ENCODE measurements at places on chromosomes 1 and 21.

GRCh38 chr1:186605762-186606350, 74.4 kb downstream of the PTGS2 start:
- no peak for DNase-seq

- no peak for DNase-seq
These were observed 1015.4 kb downstream of the AMY1C start for GRCh38 chr1:104765085-104765484.

DNA sequence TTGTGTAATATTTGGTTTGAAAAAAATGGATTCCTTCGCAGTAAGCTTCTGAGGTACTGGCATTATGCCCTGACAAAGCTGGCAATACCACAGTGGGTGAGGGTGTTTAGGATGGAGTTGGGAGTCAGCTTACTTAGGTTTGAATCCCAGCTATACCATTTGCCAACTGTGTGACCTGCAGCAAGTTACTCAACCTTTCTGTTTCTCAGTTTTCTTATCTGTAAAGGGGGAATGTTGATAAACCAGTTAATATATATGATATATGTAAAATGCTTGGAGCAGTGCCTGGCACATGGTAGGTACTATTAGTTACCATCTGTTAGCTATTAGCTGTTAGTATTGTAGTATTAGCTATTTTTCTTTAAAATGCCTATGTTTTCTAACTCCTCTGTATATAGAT, 4.9 kb upstream of the HDGF start:
- DNase-seq = no peak

GRCh38 chr1:240737298-240737697, 125.3 kb upstream of the GREM2 start:
- no peak for DNase-seq

- no peak for DNase-seq
These were observed 49.4 kb downstream of the H3-3A start for GRCh38 chr1:226111883-226112261.

DNA sequence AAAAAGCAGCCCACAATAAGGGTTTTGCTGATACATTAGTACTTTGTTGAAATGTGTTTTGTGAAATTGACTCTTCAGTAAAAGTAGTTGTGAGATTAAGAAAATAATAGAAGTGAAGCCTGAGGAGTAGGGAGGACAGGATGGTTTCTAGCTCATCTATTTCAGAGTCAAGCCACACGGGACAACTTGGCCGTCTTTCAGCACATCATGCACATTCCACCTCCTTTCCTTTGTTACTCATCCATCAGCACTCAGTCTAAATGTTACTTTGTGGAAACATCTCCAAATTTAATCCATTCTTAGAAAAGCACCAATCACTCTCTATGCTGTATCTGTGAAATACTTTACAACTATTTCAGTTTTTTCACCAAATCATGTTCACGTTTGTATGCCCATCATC, 223.3 kb downstream of the FGGY start:
- DNase-seq = no peak

GRCh38 chr1:93967306-93967705, 58.1 kb upstream of the GCLM start:
- DNase-seq = no peak

- no peak for DNase-seq
These were observed at the start of gene C2CD4D for GRCh38 chr1:151839457-151840403. Gene C2CD4D (minus strand): TSS chr1:151839820. CDS start chr1:151838989, 831 bp downstream.

GRCh38 chr21:42841156-42841915, 38.0 kb downstream of the WDR4 start:
- peak; percentile 68 for DNase-seq

DNA sequence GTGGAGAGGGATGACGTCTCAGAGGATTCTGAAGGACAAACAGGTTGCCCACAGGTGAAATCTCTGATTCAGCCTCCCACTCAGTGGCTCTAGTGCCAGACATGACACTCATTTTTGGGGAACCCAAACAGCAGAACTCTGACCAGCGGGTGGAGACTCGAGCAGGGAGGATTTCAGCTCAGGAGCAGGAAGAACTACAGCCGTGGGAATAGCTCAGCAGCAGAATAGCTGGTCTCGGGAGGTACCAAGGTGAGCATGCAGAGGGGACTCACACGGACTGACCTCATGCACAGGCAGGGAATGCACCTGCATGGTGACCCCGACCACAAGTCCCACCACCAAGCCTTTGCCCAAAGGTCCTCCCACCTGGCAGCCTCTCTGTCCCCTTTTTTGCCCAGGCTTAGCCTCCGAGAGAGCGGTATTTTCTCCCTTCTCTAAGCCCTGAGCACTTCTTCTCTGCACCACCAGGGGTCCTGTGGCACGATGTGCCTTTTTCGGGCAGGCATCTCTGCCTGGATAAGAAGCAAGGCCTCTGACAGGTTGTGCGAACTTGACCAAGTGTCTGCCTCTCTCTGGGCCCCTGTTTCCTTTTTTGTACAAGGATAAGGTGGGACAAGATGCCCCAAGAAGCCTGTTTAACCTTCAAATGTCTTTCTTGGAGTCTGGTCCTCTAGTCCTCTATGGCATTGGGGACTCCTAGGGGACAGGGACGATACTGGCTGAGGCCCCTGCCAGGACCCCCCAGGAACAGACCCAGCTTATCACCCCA, 8.8 kb upstream of the FGR start:
- no peak for DNase-seq

DNA sequence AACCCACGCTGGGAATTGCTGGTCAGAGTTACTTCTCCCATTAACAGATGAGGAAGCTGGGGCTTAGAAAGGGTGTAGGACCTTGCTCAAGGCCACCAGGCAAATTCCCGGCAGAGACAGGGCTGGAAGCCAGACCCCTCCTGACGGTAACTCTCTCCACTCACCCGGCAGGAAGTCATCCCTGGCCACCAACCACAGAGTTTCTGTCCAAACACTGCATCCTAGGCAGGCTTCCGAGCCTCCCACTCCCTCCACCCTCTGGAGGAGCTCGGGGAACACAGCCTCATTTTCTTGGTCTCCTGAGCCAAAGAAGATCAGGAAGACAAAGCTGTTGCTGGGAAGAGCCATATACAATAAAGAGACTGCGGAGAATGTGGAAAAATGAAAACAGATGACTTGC, 25.0 kb upstream of the ZNF436 start:
- DNase-seq = peak; percentile 91

GRCh38 chr1:168708698-168709404, 20.2 kb downstream of the DPT start:
- no peak for DNase-seq

DNA sequence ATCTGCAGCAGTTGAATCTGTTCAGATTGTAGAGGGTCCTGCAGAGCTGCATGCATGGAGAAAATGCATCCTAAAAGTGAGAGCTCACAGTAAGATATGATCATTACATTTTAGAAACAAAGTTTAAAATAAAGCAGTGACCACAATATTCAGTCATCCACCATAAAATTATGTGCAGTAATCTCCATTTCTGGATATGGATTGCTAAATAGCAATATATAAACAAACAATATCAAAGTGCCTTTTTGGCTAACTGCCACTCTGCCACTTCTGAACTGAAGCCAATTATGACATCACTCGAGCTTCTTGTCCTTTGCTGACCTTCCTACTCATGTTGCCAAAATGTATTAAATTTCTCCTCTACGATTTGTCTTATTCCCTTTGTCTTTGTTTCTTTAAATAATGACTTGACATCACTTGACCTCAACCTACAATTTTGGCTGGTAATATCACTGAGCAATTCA, 262.0 kb upstream of the CXADR start:
- DNase-seq = no peak

DNA sequence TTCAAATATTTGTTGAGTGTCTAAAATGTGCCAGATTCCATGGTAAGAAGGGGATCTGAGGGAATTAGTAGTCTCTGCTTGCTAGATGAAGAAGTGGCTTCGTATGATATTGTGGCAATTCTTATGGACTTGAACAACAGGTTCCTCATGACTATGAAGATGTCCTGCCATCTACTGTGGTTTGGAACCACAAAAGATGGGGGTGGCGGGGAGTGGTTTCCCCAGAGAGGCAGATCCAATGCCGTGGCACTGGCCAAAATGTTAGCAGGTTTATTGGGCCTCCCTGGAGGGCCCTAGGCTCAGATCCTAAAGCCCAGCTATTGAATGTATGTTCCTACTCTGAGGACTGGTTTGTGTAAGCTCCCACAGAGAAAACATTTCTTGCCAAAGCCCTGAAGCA, 120.8 kb downstream of the RGS2 start:
- DNase-seq = no peak

DNA sequence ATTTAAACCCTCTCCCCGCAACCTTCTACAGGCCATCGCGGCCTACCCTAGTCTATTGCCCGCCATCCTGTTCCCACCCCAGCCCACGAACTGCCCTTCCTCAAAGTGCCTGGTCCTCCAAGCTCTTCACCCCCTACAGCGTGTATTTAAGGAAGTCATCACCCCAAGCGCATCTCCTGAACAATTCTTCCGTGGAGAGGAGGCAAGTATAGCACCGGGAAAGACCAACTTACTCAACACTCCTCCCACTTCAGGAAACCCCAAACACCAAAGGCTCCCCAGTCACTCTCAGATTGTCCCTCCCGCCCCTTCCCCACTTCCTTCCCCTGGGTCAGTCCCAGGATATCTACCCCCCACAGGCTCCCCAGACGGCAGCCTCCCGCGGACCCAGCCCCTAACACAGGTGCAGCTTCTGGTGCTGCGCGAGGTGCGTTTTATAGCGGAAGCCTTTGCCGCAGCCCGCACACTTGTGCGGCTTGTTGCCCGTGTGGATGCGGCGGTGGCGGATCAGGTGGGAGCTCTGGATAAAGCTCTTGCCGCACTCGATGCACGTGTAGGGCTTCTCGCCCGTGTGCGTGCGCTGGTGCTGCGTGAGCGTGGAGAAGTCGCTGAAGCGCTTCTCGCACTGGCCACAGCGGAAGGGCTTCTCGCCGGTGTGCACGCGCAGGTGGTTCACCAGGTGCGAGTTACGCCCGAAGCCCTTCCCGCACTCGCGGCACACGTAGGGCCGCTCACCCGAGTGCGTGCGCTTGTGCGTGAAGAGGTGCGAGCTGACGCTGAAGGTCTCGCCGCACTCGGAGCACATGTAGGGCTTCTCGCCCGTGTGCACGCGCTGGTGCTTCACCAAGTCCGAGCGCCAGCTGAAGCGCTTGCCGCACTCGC, 25.5 kb downstream of the ZNF697 start:
- DNase-seq = no peak

- DNase-seq = no peak
These were observed 6.2 kb downstream of the ADAMTSL4 start for GRCh38 chr1:150555198-150555970.

DNA sequence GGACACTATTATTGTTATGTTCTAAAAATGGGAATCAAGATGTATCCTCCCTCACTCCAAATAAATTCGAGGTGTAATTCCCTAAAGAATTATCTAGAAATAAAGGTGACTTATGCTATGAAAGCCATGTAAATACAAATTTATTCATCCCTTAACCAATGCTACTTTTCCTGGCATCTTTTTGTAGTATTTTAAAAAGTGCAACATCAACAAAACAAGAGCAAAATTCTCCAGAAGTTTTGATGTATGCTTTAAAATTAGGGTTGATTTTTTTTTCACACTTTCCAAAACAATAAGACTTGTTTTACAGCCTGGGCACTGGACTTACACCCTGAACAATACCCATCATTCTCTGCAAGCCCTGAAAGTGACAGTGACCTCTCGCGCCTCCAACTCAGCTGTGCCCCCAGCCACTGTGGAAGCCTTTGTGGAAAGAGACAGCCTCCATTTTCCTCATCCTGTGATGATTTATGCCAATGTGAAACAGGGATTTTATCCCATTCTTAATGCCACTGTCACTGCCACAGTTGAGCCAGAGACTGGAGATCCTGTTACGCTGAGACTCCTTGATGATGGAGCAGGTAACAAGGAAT, 21.4 kb upstream of the CLCA1 start:
- no peak for DNase-seq

DNA sequence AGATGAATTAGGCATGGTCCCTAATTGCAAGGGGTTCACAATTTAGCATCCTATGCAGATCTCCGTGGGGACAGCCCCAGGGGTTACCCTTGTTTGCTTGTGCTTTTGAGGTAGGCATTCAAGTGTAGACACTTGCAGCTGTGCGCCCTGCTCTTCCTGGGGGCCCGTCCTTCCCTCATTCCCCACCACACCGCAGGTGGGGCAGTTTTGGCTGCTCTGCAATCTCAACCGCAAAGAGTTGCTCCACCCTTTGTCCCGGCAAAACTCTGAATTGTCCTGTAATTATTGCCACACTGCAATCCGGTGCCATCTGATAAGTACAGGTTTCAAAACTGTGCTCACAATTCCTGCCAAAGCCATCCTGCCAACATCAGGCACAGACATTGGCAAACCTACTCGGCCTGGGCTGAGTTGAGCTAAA, 65.4 kb upstream of the LYST start:
- DNase-seq = no peak

DNA sequence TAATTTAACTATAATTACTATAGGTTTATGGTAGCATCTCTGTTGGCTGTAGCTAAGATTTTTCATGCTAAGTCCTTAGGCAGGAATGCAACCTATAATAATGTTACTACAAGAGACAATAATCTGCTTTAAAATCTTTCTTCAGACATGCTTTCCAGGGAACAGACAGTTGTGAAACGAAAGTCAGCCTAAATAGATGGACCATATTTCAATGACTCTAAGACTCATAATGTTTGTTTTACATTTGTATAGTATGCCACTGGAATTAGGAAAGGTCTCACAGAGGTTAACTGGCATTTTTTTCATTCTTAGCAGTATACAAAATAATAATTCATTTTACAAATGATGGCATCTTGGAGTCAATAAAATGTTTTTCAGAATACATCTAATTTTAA, 8.1 kb downstream of the RERE start:
- DNase-seq = no peak

DNA sequence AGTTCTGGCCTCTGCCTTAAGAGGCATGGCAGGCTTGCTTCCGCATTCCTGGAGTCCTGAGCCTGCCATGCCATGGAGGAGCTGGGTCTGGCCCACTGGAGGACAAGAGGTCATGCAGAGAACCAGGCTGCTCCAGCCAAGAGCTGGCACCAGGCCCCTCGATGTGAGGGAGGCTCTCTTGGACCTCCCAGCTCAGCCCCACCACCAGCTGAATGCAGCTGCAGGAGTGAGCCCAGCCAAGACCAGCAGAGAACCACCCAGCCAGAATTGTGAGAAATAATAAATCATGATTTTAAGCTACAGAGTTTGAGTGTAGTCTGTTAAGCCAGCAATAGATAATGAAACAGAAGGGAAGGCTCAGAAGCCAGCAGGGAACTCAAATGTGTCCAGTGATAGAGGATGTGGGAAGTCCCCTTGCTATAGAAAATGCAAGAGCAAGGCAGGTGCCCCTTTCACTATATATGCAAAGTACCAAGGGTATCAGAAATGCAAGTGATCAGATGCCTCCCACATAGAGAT, 118.4 kb downstream of the HIVEP3 start:
- DNase-seq = no peak
